ENCODE measurements at places on chromosomes 6 and 20.
A peak's percentile ranks its signal among the peaks of the same experiment; 100 is the strongest.

GRCh38 chr6:7787137-7787608 lies 61.3 kb downstream of the BMP6 start:
- peak; percentile 75 for DNase-seq

- no peak for DNase-seq
Measured at GRCh38 chr6:68649669-68650068, 14.6 kb downstream of the ADGRB3 start.

GRCh38 chr20:1920252-1920651 lies 25.0 kb downstream of the SIRPA start:
- no peak for DNase-seq

- no peak for DNase-seq
Measured at GRCh38 chr6:137725949-137726348, 141.1 kb upstream of the TNFAIP3 start.

- no peak for DNase-seq
Measured at GRCh38 chr6:169802790-169803189, 51.4 kb downstream of the ERMARD start.

DNA sequence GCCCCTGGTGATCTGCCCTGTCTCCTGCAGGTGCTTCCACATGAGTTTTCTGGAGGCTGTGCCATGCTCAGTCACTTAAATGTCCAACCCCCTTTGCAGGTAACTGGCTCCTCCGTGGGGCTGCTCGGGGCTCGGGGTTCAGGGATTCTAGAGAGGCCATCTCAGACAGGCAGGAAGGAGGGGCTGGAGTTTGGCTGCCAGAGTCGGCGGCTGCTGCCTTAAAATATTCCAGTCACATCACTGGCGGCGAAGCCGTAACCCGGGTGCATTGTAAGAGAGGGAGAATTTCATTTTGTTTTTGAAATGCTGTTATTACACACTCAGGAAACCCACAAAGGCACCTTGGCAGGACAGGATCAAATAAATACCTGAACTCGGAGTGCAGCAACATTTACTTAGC lies 212.9 kb upstream of the PMEPA1 start:
- DNase-seq, result no peak

DNA sequence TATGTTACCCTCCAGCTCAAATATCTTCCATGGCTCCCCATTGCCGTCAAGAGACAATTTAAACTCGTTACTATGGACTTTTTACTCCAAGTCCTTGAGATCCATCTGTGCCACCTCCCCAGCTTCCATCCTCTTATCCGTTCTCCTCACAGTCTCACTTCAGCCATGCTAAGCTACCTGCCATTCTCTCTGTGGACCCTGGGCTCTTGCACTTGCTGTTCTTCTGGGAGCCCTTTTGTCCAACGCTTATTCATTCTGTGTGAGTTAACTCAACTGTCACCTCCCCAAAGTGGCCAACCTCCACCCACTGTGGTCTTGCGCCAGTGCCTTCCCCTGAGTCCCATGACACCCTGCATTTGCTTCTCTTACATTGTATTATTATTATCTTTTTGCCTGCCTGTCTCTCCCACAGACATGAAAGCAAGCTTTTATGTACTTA lies 132.4 kb downstream of the BCAS1 start:
- DNase-seq, result no peak

GRCh38 chr6:109301418-109301817 lies 80.8 kb downstream of the CD164 start:
- DNase-seq, result no peak

GRCh38 chr20:35618263-35619131 lies 2.9 kb downstream of the SPAG4 start:
- DNase-seq, result no peak

DNA sequence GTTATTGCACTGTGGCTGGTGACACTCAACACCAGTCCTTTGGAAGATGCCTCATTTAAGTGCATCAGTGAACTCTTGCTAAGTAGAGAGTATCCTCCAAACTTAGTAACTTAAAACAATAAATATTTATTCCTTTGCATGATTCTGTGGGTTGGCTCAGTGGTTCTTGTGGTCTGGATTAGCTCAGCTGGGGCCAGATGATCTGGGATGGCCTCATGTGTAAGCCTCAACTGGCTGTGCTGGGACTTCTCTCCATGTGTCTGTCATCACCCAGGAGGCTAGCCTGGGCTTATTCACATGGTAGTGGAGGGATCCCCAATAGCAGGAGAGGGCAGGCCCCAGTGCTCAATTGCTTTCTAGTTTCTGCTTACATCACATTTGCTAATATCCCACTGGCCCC lies 8.3 kb downstream of the LRRN4 start:
- DNase-seq, result no peak

- no peak for DNase-seq
Measured at GRCh38 chr6:116352515-116353471, 18.0 kb upstream of the DSE start.

DNA sequence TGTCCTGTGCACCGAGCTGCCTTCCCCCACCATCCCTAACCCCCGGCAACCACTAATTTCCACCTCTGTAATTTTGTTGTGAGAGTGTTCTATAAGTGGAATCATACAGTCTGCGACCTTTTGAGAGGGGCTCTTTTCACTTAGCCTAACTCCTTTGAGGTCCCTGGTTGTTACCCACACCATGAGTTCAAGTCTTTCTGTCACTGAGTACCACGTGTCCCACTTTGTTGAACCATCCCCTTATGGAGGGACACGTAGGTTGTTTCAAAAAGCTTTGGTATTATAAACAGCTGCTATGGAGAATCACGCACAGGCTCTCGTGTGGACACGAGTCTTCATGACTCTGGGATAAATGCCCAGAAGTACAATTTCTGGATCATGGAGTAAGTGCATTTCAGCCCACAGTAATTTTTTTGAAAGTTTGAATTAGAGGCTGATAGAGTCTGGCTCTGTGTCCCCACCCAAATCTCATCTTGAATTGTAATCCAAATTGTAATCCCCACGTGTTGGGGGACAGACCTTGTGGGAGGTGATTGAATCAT lies 9.5 kb downstream of the FAM209B start:
- no peak for DNase-seq

GRCh38 chr6:64504503-64504902 lies 868.9 kb downstream of the PHF3 start:
- peak; percentile 65 for DNase-seq

GRCh38 chr20:57958050-57958420 lies 248.2 kb upstream of the PMEPA1 start:
- no peak for DNase-seq

DNA sequence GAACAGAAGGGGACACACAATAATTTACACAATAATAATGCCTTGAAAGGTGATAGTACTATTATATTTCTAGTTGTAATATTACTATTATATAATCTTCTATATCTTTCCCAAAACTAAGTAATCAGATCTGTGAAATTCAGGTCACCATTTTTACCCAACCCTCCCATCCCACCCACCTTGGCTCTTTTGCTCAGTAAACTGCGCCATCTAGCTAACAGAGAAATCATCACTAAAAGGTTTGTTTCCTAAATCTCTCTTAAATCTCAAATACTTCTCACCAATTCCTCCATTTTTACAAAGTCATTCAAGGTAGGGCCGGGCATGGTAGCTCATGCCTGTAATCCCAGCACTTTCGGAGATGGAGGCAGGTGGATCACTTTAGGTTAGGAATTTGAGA lies 83.4 kb downstream of the CDK19 start:
- DNase-seq, result no peak

- DNase-seq, result no peak
Measured at GRCh38 chr6:36267731-36268477, 2.0 kb upstream of the PNPLA1 start.

GRCh38 chr6:85449388-85449817 lies 480 bp upstream of the NT5E start:
- no peak for DNase-seq

DNA sequence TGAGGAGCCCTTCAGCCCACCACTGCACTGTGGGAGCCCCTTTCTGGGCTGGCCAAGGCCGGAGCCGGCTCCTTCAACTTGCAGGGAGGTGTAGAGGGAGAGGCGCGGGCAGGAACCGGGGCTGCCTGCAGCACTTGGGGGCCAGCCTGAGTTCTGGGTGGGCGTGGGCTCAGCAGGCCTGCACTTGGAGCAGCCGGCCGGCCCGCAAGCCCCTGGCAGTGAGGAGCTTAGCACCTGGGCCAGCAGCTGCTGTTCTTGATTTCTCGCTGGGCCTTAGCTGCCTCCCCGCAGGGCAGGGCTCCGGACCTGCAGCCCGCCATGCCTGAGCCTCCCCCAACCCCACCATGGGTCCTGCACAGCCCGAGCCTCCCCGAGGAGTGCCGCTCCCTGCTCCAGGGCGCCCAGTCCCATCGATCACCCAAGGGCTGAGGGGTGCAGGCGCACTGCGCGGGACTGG lies 101.7 kb upstream of the ADGRB3 start:
- DNase-seq, result no peak

DNA sequence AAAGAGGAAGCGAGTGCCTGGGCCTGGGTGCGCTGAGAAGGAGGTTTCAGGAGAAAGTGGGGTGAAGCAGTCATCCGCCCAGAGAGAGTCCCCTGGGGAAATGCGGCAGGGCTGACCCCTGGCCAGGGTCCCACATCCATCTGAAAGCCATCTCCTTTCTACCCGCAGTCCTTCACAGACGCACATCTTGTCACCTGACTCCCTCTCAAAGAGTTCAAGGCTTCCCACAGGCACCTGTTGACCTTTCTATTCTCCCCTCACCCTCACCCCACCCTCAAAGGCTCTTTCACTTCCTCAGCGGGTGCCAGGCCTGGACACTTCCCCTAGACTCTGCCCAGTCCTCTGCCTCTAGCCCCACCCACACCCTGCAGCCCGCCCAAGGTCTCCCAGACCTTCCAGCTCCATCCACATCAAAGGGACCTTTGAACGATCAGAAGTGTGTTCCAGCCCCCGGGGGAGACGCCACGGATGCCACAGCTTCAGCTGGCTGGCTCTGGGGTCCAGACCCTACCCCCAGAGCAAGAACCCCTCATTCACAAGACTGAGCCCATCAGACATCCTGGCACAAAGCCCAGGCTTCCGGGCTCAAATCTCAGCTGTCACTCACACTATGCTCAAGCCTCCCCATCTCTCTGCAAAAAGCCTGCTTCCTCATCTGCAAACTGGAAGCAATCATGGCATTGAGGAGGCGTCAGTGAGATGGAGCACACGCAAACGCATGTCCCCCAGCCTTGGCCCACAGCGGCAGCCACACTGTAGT lies 2.1 kb downstream of the CTSZ start:
- DNase-seq, result no peak

GRCh38 chr6:1758076-1758679 lies 148.5 kb downstream of the FOXC1 start:
- DNase-seq, result no peak

DNA sequence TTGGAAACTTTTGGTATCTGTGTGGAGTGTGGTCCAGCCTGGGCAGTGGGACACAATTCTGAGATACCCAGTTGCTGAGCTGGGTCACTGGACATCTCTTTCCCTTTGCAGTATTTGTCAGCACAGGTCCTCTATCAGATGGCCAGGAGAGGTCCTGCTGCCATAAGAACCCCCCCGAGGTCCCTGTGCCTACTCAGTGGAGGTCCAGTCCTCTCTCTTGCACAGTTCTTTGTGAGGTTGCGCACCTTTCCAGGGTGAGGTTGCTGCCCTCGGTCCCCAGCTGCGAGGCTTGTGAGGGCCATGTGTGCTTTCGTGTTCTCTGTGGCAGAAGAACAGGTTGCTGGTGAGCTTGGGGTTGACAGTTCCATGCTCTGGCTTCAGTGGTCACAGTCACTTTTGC lies 320.6 kb downstream of the QKI start:
- DNase-seq, result no peak

- DNase-seq, result no peak
Measured at GRCh38 chr6:119760046-119760445, 410.5 kb upstream of the MAN1A1 start.

DNA sequence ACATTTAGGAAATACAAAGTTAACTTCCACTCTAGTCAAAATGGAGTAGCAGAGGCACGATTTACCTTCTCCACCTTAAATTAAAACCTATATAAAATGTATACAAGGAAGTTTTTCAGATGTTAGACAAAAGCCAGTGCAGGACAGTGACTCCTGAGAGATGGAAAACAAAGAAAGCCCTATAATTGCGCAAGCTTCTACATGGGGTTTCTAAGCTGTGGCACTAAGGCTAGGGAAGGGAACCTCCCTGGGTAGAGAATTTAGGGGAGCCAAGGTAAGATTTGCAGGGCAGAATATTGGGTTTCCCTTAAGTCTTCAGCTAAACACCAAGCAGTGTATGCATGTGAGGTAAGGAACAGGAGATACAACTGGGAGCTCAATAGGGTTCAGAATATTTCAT lies 18.5 kb upstream of the ZC3H12D start:
- no peak for DNase-seq

DNA sequence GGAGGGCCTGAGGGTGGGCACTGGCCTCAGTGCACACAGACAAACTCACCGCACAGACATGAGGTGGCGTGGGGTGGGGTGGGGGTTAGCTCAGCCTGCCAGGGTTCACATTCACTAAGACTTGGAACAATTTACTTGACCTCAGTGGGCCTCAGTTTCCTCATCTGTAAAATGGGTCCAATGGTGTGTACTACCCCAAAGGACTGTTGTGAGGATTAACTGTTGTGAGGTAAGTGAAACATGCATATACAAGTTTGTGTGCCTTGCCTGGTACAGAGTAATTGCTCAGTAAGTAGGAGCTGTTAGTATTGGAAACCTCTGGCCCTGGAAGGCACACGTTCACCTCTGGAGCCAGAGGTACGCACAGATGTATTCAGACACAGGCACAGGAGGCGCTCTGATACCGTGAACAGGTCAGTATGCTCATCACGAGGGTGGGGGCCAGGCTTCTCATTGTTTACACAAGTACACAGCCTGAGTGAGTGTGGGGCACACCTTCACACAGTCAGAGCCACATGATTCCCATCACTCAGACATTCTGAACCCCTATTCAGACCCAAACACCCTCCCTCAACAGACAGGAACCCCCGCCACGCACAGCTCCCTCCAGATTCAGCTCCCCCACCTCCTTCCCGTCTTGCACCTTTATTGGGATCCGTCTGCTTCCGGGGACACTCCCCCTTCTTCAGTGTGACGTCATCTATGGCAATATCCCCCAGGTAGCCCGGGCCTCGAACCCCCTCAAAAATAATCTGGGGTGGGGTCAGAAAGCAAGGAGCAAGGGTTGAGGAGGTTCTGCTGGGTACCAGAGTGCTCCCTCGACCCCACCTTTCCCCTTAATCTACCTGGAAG lies 59.9 kb downstream of the MDGA1 start:
- DNase-seq, result no peak

DNA sequence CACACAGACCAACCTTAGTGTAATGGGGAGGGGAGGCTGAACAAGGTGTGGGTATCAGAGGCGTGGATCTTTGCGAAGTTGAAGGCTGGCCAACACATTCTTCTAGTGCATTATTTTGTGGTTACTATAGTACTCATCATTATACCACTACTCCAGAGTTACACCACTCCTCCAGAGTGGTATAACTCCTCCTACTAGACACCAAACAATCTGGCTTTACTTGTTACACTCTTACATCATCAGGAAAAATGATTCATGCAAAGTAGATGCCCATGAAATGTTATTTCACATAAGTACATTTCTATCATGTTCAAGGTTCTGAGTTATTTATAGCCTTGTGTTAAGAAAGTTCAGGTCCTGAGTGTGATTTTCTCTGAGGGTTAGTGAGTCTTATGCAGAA lies 443.1 kb upstream of the OPRM1 start:
- no peak for DNase-seq

DNA sequence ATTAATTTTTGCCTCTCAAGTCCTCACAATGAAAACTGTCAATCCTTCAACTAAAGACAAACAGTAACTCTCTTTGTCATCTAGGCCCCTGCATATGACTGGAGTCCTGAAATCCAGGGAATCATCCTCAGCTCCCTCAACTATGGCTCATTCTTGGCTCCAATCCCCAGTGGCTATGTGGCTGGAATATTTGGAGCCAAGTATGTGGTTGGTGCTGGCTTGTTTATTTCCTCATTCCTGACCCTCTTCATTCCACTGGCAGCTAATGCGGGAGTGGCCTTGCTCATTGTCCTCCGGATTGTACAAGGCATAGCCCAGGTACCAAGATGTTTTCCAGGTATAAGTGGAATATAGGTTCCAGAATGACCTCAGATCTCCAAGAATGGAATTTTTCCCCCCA lies 15.4 kb downstream of the SLC17A4 start:
- no peak for DNase-seq
